ENCODE measurements at places on chromosomes 6 and 20.

- no peak for DNase-seq
Measured at GRCh38 chr6:33314943-33315792, 1.3 kb upstream of the TAPBP start.

DNA sequence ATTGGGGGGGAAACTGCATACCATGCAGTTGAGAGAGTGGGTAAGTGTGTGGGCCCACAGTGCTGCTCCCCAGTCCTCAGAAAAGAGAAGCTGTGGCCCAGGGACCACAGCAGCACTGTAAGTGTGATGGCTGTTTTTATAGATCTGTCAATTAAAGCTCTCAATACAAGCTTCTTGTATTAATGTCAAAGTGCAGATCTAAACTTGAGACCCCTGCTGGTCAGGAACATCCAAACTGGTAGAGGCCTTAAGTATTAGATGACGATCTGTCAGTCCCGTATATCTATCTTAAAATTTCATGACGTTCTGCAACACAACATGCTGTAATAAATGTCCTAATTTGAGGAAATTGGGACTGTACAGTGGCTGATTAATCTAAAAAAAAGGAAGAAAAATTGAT is 74.8 kb downstream of the TULP4 start:
- DNase-seq, result no peak

- no peak for DNase-seq
Measured at GRCh38 chr6:5215159-5215558, 45.6 kb downstream of the LYRM4 start.

GRCh38 chr20:7967199-7967844 is 27.1 kb upstream of the HAO1 start:
- no peak for DNase-seq

DNA sequence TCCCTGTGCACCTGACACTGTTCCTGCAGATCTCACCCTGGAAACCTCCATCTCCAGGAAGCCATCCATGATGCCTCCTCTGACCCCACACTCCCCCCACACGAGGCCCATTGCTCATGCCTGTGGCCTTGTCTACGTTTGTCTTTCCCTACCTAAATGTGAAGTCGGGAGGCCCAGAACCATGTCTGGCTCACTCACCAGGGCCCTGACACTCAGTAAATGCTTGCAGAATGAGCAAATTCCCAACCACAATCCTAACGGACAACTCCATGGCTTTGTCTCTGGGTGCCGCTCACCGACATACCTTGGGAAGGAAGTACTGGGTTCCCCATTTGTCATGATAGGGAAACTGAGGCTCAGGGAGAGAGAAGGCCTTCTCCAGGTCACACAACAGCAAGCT is 7.3 kb downstream of the PEDS1 start:
- no peak for DNase-seq
